ENCODE measurements at places on chromosomes 5 and 9. TPM values are rescaled to one million over a fixed set of nuclear protein-coding genes. Genes with fewer than 3 reads are reported as not detected.

Gene BRINP1
- total RNA-seq = 0.31 TPM

Gene CCIN
- 0.41 TPM for total RNA-seq

Gene SNX2
- 68.5 TPM for total RNA-seq

Gene IFNA21
- not detected for total RNA-seq

All from tongue (tissue), 3 donors.